Sciatic nerve (tissue), 2 donors: ENCODE measurements at places on chromosomes 7 and 10. TPM values are rescaled to one million over a fixed set of nuclear protein-coding genes. Genes with fewer than 3 reads are reported as not detected.
A peak's percentile ranks its signal among the peaks of the same experiment; 100 is the strongest.

GRCh38 chr10:48491392-48492139 is 113.3 kb downstream of the ARHGAP22 start:
- no peak for DNase-seq

GRCh38 chr10:29189256-29189655 is 99.6 kb upstream of the LYZL1 start:
- DNase-seq: no peak

CLRN3 gene
- not detected for total RNA-seq

DNA sequence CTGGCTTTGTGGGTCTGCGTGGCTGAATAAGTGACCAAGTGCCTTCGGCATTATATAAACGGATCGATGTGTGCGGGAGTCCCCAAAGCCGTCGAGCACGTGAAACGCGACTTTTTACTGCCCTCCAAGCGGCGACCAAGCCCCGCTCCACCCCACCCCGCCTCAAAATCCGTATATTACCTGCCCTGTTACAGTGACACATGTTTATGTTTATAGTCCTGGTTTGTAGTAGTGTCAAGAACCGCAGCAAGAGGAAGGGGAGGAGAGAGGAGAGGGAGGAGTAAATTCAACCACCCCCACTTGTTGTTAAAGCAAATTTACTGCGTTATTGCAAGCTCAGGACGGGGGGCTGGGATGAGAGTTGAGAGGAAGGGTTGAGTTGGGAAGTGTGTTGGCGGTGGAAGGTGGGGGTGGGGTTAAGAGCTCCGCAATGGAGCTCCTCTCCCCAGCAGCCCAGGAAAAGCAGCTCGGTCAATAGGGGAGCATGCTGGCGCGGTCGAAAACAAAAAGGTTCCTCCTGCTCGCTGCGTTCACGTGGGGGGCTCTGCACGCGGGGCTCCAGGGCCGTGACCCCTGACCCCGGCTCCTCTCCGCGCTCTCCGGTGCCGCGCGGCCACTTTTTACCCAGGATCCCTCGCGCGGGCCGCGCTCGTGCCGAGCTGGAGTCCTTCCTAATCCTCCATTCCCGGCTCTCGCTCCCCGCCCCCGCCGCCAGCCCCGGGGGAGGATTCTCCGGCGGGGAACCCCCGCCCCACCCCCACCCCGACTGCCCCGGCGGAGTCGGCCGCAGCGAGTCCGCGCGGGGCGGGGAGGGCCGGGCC is at the start of gene SKIDA1:
Gene SKIDA1 (minus strand): TSS at position 316 of the 821 bp plus-strand sequence. CDS start 7,860 bp downstream, outside the sequence.
- peak; percentile 93 for DNase-seq

GRCh38 chr7:77444123-77444522 is 28.0 kb upstream of the GSAP start:
- DNase-seq: no peak

- DNase-seq: no peak
Observed at GRCh38 chr10:27457966-27458365, 46.1 kb upstream of the RAB18 start.

DNA sequence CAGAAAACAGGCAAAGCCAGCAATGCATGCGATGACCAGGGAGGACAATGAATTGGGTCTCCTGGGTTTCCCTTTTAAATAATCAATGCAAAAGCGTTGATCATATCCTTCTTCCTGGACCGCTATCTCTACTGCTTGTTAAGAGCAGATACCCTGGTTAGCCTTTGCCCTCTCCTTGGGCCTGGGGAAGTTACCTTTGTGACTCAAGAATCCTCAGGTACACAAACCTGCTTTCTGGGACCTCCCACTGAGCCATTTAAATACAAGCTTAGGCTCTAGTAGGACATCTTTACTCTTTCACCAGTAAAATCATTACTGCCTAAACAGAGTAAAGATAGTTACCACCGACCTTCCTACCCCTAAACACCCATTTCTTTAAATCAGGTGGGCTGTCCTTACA is 173.9 kb downstream of the WNT2 start:
- DNase-seq: no peak

DNA sequence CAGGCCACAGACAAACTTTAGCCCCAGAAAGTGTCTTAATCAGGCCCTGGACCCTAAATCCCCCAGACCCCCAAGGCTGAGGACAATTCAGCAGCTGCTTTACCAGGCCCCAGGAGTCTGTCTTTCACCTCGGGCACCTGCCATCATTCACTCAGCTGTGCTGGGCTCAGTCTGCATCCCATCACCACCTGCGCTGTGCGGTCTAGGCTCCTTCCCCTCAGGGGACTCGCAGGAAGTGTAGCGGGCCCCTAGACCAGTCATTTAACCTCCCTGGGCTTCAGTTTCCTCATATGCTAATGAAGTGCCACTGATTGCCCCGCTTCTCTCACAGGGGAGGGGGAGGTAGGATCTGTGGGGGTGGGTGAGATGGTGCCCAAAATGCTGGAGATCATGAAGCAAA is 76.4 kb upstream of the ZMIZ1 start:
- DNase-seq: no peak

DNA sequence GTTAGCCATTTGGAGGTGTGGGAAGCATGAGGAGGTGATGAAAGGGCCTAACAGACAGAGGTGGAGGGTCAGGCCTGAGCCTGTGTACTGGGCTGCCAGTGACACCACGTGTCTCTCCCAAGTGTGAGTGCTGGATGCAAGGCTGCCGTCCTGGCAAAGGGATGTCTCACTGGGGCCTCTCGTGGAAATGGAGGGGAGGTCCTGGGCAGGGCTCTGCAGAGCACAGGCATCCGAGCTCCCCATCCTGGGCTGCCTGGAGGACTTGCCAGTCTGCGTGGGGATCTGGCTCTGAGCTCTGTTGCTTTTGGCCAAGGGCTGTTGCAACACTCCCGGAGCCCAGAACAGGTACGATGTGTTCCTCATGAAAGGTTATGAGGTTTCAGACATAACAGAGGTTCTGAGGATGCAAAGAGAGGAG is 77.3 kb downstream of the GRK5 start:
- DNase-seq: no peak

TUBB8 gene
- not detected for total RNA-seq

DNA sequence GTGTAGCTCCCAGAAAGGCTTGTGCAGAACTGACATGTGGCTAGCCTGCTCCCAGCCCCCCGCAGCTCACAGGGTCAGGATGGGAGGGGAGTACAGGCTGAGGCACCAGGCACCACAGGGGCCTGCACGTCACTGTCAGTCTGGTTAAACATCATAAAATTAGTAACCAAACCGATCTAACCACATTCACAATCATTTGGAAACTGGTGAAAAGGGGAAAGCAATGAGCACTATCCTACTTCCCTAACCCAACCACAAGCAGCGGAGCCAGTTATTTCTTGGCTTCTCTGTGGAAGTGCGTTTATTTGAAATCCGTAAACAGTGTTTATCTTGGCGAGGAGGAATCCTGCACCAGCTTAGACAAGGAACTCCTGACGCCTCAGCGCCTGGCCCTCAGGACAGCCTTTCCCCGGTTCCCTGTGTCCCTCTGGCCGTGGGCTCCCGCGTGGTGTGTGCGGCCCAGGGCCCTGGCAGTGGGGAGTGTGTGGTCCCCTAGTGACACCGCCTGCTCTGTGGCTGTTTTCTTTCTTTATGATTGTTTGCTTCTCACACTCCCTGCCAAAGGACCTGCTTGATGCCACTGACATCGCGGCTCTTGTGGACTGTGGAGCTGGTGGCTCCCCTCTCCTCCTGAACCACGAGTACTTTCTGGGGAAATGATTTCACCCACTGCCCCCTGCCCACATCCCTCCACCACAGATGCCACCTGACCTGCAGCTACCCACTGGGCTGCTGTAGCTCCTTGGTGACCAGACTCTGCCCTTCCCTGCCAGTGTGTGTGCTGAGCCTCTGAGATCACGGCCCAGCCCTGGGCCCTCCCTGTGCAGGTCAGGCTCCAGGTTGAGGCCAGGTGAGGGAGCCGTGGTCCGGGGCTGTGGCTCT is 38.0 kb downstream of the INPP5A start:
- no peak for DNase-seq

GIMAP1 gene
- total RNA-seq: 8.5 TPM

GRCh38 chr10:126538439-126539135 is 131.9 kb downstream of the C10orf90 start:
- DNase-seq: no peak

ECHS1 gene
- 64.1 TPM for total RNA-seq

DNA sequence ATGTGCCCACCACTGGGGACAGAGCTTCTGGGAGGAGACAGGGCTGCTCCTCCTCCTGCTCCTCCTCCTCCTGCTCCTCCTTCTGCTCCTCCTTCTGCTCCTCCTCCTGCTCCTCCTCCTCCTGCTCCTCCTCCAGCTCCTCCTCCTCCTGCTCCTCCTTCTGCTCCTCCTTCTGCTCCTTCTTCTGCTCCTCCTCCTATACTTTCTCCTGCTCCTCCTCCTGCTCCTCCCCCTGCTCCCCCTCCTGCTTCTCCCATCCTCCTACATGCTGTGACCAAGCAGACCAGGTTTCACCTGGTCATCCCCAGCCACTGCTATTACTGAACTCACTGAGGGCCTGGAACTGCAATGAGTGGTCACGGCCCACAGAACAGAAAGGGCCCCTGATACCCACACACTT is 154.0 kb upstream of the PPP2R2D start:
- DNase-seq: no peak

KCNIP2 gene
- total RNA-seq: 18.9 TPM

DNA sequence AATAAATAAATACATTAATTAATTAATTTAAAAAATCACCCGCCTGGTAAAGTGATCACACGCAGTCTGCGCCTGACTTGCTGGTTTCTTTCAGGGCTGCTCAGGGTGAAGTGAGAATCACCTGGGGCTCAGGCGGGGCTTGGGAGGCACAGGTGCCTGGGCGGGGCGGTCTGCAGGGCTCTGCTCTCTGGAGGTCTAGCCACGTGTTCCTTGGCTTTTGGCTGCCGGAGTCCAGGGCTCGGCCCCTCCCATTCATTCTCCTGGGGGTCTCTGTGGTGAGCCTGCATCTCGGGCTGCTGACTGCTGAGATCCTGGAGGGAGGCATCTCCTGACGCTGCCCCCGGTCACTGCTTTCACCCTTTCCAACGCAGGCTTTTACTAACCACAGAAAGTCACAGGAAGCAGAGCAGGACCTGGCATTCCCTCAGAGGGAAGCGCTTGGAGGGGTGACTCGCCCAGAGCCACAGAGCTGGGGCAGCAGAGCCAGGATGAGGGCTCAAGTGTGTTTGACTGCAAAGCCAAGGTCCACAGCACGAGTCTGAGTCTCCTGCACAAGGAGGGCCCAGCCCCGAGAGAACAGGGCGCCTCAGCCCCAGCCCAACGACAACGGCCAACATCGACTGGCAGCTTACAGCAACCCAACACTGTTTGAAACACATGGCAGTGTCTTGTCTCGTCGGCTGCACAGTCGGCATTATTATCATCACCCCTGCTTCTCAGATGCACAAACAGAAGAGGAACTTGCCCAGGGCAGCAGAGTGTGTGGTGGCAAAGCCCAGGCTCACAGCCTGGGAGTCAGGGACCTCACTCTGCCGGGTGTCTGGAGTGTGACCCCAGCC is 22.4 kb upstream of the MNX1 start:
- no peak for DNase-seq

DNA sequence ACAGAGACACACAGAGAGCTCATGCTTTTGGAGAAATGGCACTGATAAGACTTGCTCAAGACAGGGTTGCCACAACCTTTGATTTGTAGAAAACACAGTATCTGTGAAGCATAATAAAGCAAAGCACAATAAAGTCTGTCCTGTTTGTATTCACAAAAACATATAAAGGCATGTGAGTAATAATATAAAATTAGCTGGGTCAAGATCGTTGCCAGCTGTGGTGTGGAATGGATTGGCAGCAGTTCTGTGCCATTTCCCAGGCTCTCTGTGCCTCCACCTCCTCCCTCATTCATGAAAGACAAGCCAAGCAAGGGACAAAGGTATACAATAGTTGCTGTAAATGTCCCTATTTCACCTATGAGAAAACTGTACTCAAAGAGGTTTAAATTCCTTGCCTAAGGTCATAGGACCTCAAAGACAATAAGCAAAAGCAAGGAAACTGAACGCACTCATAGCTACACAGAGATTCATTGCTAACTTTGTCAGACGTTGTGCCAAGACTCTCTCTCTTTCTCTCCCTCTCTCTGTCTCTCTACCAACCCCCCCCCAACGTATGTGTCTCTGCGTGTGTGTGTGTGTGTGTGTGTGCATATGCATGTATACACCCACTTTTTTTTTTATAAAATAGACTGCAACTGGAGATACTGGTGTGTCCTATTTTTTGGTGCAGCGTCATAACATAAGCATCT is 31.8 kb downstream of the CHST3 start:
- DNase-seq: no peak

GRCh38 chr10:72048450-72049124 is 39.8 kb downstream of the SPOCK2 start:
- DNase-seq: peak; percentile 98

SHH gene
- total RNA-seq: 16.7 TPM

DNA sequence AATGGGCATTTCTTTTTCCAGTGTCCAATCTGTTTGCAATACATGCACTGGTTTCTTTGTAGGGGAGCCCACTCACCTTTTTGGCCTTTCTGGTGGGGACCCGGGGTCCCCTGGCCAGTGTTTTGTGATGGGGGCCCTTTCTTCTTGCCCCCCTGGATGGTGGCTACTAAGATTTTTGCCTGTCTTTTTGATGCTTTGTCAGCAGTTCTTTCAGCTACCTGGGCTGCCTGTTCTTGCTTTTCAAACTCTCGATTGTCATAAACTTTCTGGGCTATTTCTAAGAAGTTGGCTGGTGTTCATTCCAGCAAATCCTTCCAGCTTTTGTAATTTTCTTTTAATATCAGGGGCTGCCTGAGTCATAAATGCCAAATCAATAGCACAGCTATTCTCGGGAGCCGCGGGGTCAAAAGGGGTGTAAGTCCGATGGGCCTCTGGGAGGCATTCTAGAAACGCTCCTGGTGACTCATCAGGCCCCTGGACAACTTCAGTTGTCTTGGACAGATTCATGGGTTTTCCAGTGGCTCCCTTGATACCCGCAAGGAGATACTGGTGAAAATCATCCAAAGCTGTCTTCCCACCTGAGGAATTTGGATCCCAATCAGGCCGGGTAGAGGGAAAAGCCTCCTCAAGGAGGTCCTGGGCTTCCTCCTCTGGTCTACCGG is 79.0 kb downstream of the PRR15 start:
- DNase-seq: no peak

- DNase-seq: no peak
Observed at GRCh38 chr7:114478384-114478783, 63.8 kb downstream of the FOXP2 start.

DNA sequence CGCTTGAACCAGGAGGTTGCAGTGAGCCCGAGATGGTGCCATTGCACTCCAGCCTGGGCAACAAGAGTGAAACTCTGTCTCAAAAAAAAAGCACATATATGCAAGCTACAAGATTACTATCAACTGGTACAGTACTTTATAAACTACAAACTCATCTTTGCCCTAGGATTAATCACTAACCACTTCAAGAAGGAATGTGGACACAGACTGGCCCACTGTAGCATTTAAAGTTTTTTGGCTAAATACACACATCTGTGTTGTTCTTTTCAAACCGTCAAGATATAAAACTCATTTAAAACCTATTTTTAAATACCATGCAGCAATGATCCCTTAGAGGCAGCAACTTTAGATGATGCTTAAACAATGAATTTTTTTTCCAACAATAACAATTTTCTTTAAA is 205.4 kb downstream of the IMMP2L start:
- DNase-seq: no peak

- no peak for DNase-seq
Observed at GRCh38 chr10:99470327-99470726, 39.9 kb upstream of the GOT1 start.

PLEKHS1 gene
- total RNA-seq: 0.22 TPM
